ENCODE measurements at places on chromosomes 1 and 21.

DNA sequence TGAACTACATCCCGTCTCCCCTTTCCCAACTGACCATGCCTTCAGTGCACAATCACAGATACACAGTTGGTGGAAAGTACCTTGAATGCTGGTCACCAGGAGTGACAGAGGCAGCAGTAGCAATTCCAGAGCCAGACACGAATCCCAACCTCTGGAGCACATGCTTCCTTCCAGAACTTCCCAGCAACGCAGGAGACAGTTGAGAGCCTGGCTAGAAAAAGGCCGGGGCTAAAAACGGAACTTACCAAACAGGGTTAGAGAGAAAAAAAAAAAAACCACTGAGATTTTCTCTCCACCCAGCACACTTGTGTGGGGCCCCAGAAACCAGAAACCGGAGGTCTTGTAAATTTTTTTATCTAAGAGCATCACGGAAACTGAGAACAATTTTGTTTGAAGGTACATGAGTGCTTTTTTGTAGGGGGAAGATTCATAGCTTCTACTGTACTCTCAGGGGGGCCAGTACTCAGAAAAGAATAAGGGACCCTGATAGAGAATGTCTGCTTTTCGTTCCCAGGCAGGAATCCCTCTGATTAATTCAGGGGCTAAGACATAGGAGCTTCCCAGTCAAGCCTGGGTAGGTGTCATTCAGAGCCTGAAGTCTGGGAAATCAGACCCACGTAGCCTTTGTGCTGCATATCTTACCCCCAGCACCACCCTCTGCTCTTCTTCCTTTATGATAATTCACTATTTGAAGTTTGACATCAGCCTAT lies at the start of gene CD48:
Gene CD48 (minus strand): TSS at position 221 of the 710 bp plus-strand sequence. CDS start 59 bp downstream, at position 162.
- DNase-seq: no peak

GRCh38 chr1:20936216-20936615 lies 149.1 kb upstream of the HP1BP3 start:
- no peak for DNase-seq

DNA sequence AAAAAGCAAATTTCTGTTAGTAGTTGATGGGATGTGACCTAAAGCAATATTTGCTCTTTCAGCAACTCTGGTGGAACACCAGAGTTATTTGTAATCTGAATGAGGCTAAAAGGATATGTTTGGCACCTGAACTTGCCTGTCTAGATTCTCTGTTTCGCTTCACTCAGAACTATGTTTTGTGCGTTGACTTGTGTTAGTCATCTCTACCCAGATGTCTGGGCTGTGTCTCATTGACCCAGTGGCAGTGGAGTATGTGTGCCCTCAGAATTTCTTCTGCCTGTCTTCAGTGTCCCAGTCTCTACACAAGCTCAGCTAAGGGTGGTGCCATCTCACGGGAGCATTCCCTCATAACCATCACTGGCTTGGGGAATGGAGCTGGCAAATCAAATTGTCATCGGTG lies 13.9 kb downstream of the KCNK1 start:
- DNase-seq: no peak

DNA sequence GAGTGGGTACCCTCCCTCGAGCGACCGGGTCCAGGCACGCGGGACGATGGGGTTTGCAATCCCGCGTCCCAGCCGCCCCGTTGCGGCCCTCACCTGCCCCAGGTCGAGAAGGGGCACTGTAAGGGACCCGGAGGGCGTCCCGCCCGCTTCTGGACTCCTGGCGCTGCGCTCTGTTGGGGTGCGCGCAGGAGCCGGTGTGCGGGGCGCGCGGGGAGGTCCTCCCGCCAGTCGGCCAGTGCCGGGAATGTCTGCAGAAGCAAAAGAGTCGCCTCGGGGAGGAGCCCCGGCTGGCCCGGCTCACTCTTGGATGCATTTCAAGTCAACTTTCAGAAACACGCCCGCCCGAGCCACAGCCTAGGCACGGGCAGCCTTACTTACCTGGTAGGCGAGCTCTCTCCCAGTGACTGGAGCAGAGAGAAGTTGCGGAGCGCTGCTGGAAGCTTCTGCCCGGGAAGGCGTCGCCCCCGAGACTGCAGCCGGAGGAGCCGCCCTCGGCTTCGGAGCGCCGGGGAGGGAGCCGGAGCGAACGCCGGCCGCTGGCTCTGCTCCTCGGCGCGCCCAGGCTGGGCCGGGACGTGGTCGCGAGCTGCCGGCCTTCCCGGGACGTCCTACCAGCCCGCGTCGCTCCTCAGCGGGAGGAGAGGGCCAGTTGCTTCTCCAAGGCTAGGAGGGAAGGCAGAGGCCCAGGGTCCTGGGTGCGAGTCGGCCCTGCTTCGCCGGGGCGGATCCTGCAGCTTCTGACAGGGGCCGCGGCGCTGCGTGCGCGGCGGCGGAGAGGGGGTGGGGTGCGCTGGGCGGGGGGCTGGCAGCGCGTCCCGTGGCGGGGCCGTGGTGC lies at the start of gene LMX1A:
Gene LMX1A (minus strand): TSS at position 739 of the 835 bp plus-strand sequence. CDS start 1,156 bp downstream, outside the sequence.
- no peak for DNase-seq

- DNase-seq: no peak
These were observed 58.1 kb downstream of the SSBP3 start for GRCh38 chr1:54347955-54348699.

- DNase-seq: no peak
These were observed 200.6 kb upstream of the CACYBP start for GRCh38 chr1:174799136-174799479.

DNA sequence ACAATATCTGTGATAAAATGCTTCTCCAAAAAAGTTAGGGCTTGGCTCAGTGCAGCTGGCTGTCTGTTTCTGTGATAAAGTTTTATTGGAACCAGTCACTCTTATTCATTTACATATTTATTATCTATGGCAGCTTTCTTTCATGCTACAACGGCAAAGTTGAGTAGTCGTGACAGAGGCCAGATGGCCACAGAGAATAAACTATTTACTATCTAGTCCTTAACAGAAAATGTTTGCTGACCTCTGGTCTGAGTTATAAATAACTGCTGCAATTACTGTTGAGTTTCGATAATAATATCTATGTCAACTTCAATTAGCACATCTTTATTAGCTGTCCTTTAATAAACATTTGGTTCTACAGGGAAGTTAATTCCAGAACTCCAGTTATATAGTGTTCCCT lies 180.2 kb upstream of the RUNX1 start:
- DNase-seq: no peak

DNA sequence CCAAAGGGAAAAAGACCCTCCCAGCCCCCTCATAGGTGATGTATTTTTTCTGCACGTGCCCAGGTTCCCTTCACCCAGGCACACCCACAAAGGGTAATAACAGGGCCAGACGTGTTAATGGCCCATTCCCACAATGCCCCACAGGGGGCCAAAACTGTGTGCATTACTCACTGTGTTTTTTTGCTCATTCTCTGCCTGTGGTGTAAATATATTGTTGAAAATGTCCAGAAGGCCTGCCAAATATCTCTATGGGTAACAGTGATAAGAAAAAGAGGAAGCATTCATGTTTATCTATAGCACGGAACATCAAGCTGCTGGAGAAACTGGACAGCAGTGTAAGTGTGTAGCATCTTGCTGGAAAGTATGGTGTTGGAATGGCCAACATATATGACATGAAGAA lies 21.9 kb downstream of the RHEX start:
- DNase-seq: no peak

DNA sequence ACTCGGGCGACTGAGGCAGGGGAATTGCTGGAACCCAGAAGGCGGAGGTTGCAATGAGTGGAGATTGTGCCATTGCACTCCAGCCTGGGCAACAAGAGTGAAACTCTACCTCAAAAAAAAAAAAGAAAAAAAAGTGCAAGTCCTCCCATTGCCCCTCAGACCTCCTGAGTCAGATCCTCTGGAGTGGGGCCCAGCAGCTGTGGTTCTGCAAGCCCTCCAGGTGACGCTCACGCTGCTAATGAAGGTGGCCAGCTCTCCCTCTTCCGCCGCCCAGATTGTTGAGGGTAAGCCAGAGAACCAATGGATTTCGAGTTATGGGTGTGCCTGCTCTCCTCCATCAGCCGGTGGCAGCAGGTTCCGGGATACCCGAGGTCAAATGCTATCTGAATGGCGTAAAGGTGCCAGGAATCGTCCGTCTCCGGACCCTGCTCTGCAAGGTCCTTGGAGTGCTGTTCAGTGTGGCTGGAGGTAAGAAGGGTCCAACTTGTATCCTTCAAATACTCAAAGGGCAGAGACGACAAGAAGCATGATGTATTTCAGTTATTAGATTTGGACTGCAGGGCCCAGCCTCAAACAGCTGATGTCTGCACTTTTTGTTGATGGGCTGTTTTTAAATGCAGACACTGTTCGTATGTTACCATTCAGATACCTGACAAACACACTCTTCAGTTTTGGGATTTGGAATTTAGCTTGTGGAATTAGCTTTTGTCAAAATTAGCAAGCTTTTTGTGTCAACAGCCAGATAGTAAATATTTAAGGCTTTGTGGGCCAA lies 17.6 kb downstream of the CLCN6 start:
- no peak for DNase-seq

DNA sequence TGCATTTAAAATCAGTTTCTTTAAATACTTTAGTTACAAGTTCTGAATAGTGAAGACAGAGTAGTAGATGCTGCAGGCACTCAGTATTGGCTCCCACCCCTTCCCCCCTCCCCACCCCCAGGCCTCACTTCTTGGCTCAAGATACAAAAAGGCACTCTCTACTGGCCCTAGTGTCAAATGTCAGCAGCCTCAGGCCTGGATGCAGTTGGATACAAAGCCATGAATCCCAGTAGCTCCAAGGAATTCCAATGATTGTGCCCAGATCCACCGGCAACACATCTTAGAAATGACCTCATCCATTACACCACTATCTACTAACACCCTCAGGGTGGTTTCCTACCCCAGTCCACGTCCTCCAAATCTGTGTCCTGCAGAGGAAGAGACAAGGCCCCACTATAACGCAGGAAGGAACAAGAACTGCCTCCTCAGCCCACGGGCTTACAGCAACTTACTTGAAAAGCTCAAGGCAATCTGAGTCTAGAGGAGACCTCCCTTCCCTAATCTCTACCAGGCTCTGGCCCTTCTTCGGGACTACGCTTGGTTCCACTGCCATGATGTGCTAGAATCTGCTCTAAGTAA lies 17.6 kb downstream of the ACADM start:
- DNase-seq: no peak

GRCh38 chr1:20367116-20367585 lies 76.5 kb downstream of the VWA5B1 start:
- DNase-seq: no peak

DNA sequence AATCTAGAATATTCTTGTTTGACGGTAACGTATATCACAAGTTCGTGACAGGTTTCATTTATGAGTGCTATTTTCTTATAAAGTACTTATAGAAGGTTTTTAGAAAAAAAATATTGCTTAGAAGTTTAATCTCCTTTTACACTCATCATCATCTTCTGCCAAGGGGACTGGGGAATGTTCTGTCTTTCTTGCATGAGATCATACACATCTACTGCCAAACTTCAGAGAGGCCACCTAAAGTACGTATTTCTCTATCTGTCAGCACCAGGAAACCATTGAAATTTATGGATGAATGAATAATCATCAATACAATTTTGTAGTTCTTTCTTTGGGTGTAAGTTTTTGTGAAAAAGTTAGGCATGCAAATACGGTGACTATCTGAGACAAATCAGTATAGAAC lies 245.8 kb downstream of the SPATA17 start:
- no peak for DNase-seq

DNA sequence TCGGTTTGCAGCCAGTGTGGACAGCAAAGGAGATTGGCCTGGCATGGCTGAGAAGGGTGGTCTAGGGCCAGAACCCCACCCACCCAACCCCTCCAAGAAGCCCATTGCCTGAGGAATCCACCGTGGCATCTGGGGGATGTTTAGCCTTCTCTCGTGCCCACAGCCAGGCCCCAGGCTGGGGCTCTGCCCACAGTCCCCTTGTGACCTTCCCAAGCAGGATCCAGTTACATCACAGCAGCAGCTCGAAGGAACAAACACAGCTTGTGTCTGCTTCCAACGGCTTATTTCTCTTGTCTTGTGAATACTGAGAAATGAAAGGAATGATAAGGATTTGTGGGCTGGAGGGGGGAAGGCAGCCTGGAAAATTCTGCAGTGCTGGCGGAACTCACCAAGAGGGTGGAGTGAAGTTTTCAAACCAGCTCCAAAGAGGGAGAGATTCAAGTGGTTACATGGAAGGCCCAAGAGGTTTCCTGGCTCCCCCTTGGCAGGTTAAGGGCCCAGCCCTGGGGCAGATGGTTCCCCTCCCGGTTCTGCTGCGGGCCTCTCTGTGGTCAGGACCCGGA lies 61.6 kb downstream of the DHRS3 start:
- no peak for DNase-seq

DNA sequence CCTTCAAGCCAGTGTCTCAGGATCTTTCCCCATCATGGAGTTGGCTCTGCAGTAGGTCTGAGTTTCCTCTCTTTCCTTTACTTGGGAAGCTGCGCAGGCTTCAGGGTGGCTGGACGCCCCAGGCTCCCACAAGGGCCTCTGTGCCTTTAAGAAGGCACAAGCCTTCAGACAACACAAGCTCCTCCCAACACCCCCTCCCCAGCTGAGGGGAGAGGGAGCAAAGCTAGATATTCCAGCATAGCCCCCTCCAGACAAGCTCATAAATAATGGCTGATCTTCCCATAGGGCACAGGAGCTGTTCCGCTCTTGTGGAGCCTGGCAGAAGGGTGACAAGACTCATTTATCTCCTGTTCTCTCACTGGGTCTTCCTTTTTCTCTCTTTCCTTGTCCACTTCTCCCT lies 27.9 kb upstream of the ATP2B4 start:
- DNase-seq: no peak

GRCh38 chr1:2591581-2592261 lies 5.1 kb downstream of the PRXL2B start:
- no peak for DNase-seq

DNA sequence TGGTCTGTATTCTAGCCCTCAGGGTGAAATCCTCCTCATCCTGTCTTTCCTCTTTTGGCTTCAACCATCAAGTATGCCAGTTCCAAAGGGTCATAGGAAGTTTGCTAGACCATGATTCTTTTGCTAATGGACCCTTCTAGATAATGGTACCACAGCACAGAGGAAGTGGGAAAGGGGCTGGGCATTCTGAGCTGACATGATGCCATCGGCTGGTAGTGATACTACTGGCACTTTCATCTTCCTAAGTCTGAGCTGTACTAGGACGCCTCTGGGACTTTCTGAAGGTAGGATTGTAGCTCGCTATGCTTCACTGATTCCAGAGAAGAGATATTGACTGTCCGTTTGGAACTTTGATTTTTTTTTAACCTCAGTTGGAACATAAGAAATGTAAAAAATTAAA lies 11.4 kb downstream of the FASLG start:
- DNase-seq: no peak

DNA sequence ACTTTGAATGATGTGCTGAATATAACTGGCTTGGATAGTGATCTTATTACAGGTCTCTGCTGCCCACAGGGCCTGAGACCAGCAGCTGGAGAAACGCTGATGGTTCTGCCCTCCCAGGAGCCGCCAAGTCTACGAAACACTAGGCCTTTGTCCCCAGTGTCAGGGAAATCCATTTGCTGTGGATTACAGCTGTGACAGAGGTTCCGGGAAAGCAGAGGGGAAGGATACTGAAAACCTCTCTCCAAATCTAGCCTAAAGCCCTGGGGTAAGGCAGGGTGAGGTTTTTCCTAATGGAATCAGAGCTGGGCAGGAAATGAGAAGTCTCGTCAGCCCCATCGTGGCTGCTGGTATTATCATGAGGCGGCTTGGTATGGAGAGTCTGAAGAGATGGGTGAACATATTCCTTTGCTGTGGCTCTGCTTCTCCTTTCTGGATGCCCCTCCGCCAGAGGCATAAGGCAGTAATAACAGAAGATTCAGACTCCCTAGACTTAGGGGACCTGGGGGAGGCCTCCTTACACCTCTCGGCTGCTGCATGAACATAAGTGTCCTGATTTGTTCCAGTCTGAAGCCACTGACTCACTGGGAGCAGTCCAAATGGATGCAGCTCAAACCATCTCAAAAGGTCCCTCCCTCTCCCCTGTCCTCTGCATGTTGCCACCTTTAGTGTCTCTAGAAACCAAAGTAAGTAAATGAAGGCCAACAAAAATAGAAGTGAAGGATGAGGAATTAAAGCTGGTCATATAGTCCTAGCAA lies 48.1 kb downstream of the PHC2 start:
- DNase-seq: no peak

All from activated CD8-positive, alpha-beta memory T cell treated with anti-CD3 and anti-CD28 coated beads for 4 hours (primary cell).